ENCODE measurements at places on chromosomes 3 and 15.

- no peak for DNase-seq
These were observed 132.5 kb downstream of the APBA2 start for GRCh38 chr15:29018120-29018805.

GRCh38 chr3:34202975-34203374 is 404.5 kb downstream of the PDCD6IP start:
- DNase-seq, result no peak

GRCh38 chr3:140933552-140933951 is 8.1 kb upstream of the SLC25A36 start:
- no peak for DNase-seq

GRCh38 chr3:133509488-133509887 is 64.0 kb upstream of the CDV3 start:
- no peak for DNase-seq

DNA sequence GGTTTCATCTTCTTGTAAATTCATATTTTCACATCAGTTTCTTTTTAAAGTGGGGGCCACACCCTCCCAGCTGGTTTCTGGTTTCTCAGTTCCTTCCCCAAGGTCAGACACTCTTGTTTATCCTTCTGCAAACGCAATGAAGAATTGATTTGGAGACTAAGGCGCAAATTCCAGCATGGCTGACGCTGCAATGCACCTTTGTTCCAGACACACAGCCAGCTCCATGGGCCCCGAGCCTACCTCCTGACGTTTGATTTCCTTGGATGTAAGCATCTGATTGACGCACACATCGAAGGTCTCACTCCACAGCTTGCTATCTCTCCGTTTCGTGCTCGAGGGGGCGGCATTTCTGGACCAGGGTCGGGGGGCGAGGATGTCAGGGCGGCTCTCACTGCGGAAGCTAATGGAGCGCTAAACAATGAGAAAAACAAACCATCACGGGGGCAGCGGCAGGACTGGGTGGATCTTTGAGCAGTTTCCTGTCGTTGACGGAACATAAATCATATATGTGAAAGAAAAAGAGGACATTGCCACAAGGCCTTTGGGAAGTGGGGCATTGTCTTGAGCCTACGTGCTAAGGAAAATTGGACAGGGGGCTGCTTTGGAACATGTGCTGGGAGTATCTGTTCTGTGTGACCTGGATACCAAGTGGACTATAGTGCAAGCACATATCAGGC is 46.9 kb downstream of the ARHGEF3 start:
- DNase-seq, result no peak

- peak; percentile 99 for DNase-seq
These were observed at the start of the genes ATG3 and SLC35A5 for GRCh38 chr3:112561734-112562529. TSS of gene ATG3 (minus strand) at chr3:112561962. CDS start at chr3:112561528, 434 bp downstream. TSS of gene SLC35A5 (plus strand) at chr3:112562045. CDS start at chr3:112563404, 1,359 bp downstream.

- DNase-seq, result no peak
These were observed 300.9 kb downstream of the MCTP2 start for GRCh38 chr15:94532226-94532625.

DNA sequence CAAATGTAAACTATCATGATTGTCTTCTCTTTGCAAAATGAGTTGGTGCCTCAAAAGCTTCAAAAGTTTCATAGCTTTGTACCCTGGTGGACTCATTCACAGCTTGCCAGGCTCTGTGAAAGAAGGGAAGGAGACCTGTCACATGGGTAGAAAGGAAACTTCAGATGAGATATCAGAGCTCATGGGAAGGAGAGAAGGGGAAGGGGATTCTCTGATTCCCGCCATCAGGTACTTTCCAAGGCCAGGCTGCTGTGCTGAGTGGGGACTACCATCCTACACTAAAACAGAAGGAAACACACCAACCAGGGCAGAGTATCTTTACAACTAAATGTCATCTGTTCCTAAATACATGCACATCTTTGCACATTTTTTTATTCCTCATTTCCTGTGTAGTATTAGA is 9.2 kb downstream of the ILDR1 start:
- no peak for DNase-seq

GRCh38 chr3:39911465-39912309 is 102.3 kb downstream of the MYRIP start:
- no peak for DNase-seq

GRCh38 chr15:49370782-49371181 is 52.3 kb upstream of the FGF7 start:
- DNase-seq, result no peak

DNA sequence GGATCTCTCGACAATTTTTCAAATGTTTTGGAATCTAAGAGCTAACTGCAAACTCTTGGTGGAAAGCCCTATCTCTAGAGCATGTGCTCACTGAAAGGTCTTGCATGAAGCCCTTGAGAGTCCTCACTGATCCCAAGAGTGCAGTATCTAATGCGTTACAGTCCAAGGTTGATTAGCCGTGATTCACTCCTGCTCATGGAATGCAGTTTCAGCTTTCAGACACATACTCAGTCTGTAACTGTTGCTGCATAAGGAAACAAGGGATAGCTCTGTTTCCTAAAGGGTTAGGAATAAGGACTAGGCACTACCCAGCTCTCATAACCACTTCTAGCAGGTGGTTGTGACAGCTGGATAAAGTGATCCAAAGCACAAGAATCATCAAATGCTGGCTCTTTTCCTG is 687.4 kb upstream of the CFAP20DC start:
- DNase-seq, result no peak

DNA sequence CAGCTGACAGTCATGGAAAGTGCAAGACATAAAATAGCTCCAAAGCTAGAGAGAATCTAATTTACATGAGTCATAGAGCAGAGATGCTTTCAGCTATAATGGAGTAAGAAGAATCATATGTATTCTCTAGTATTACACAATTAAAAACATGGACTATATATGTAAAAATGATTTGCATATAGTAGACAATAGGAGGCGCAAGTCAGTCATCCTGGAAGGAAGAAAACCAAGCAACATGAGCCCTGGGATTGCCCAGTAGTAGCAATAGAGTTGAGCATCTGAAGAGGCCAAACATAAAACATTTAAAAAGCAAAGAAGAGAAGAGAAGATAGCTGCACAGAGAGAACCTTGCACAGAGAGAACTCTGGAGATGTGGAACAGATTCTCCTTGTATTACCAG is 455.0 kb downstream of the EPHA3 start:
- no peak for DNase-seq

GRCh38 chr15:76289582-76289981 is 21.7 kb downstream of the ETFA start:
- DNase-seq, result no peak

DNA sequence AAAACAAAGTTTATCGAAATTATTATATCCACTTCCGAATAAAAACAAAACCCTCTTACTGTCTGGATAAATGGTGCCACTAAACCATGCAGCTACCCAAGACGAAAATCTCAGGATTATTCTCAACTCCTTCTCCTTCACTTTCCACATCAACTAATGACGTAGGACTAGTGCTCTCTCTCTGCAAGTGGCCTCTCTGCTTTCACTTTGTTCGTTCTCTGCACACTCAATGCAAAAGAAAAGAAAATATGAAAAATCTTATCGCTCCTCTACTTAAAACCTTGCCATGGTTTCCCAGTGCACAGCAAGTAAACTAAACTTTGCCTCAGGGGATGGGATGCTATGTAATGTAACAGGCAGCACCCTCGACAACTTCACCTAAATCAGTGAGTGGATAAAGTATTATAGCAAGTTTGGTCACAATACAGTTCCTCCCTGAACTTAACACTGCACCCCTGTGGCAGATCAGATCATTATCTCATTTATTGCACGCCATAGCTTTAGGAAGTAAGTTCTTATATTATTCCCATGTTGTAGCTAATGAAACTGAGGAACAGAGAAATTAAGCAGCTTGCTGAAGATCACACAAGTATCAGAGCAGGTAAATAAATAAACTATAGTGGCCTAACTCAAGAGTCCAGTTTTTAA is 262.7 kb upstream of the GADL1 start:
- no peak for DNase-seq

- no peak for DNase-seq
These were observed 17.6 kb downstream of the ACAD11 start for GRCh38 chr3:132641837-132642538.

All from retina (tissue), 1 donor.